ENCODE measurements at places on chromosomes 13 and 19.

DNA sequence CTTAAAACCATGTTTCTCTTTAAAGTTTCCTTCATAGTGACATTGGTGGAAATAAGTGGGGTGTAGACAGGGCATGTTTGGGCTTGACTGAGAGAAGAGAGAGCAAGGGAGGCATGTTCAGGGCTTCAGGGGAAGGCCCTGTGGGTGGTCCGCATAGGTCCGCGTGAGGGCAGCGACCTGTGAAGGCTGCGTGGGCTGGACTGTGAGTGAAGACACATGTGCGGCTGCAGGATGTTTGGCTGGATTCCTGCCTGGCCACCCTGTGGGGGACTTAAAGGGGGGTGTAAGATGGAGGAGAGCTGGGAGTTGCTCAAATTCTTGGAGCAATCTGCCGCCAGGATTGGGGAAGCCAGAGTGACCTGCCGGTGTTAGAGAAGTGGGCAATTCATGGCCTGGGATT, 23.8 kb upstream of the KLF12 start:
- no peak for DNase-seq

DNA sequence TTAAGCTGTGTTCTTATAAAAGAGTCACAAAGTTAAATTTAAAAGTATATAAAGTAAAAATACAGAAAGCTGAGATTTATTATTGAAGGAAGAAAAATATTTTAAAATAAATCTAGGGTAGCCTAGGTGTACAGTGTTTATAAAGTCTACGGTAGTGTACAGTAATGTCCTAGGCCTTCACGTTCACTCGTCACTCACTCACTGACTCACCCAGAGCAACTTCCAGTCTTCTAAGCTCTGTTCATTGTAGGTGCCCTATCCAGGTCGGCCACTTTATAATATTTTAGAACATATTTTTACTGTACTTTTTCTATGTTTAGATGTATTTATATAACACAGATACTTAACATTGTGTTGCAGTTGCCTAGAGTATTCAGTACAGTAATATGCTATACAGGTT, 47.4 kb downstream of the NDFIP2 start:
- DNase-seq, result no peak

GRCh38 chr19:23254141-23254910, 4.1 kb upstream of the ZNF724 start:
- DNase-seq, result no peak

- DNase-seq, result no peak
Measured at GRCh38 chr19:10889880-10890279, 18.5 kb downstream of the CARM1 start.

- no peak for DNase-seq
Measured at GRCh38 chr19:16191216-16191908, 6.2 kb downstream of the FAM32A start.

GRCh38 chr19:2722541-2723344, 1.6 kb upstream of the DIRAS1 start:
- no peak for DNase-seq

DNA sequence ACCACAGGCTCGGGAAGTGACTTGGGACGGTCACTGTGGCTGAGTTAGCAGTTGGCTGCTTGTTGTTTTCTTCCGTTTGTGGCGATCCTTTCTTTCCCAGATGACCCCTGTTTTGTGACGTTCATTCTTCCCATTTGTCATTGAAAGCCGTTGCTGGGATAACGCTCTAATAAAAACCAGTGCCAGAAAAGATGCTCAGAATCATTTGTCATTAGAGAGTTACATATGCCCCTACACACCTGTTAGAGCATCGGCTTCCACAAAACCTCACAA, 39.3 kb upstream of the MCF2L start:
- DNase-seq, result no peak

- no peak for DNase-seq
Measured at GRCh38 chr13:33730619-33731018, 87.3 kb upstream of the RFC3 start.

DNA sequence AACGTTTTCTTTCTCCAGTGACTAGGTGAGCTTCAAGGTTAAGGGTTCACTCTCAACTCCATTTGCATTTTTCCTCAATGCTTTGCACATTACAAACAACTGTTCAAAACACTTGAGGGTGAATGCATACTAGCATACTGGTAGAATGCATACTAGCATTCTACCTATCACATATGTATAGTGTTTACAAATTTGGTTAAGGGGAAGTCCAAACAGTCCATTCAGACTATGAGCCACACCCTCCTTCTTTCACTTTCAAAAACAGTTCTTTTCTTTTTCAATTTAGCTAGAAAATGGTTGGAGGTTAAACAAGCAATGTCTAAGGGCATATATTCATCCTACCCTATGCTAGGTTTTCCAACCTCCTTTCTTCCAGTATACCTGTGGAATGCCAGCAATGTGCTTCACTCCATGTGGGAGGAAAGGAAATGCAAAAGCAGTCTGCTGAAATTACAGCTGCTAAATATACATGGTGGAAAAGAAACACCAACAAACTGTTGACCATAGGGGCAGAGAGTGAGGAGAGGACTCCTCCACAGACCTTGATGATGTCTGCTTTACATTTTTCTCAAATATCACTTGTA, 102.6 kb downstream of the DOCK9 start:
- no peak for DNase-seq

DNA sequence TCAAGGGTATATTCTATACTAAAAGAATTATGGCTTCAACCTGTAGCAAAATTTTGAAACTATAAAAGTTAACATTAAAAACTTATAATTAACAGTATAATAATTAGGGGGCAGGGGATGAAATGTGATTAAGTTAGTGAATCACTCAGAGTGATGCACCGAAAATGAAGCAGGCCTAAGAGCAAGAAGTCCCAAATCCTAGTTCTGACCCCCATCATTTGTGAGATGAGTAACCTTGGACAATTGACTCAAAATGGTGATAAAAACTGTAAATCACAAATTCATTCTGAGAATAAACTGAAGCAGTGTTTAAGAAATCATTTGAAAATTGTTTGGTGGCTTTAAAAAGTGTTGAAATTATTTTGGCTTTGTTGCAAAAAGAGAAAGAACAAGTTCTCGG, 56.8 kb downstream of the KLF12 start:
- no peak for DNase-seq

DNA sequence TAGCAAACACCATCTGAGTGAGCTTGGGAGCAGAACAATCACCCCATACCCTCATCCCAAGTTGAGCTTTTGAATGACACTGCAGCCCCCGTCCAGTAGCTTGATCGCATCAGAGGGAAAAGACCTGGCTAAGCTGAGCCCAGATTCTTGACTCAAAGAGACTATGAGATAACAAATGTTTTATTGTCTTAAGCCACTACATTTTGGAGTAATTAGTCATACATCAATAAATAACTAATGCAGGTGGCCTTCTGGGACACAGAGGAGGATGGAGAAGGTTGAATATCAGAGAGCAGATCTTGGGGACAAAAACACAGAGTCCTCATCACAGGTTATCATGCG, 24.6 kb upstream of the IGSF23 start:
- DNase-seq, result no peak

- no peak for DNase-seq
Measured at GRCh38 chr19:40691421-40692211, 1.2 kb upstream of the NUMBL start.

- no peak for DNase-seq
Measured at GRCh38 chr13:108911807-108912206, 282.4 kb downstream of the MYO16 start.

DNA sequence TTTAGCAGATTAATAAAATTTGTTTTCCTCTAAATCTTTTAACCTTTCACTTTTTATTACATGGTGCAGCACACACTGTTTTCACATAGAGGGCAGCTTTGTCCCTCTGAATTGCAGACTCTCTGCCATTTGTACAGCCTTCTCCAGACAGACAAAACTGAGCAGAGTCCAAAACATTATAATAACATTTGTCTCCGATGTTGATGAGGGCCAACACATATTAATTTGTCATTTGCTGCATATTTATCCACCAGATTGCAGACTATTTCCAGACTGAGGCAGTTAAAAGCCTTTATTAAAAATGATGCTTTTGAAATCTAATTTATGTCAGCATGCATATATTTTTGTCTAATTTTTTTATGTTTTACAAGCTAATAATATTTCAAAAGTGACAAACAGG, 1251.9 kb upstream of the SLC10A2 start:
- DNase-seq, result no peak

GRCh38 chr19:48660852-48661710, 11.7 kb downstream of the NTN5 start:
- peak; percentile 82 for DNase-seq

Measured in HFF-Myc (cell line).